ENCODE measurements at places on chromosomes 13 and 19.

DNA sequence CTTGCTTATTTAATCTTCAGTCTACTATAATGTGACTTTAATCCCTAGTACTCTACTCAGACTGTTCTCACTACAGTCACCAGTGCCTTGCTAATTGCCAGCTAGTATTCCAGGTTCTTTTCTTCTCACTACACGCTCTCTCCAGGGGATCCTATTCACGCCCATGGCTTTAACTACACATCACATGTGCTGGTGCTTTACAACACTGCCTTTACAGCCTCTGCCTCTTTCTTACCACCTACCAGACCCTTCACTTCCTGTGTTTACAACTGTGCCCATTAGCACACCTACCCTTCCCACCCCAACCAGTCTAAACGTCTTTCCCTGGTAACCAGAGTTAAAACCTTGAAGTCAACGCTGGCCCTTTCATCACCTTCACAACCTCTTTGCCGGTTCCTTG is 249.5 kb downstream of the DNAJC15 start:
- DNase-seq, result no peak

DNA sequence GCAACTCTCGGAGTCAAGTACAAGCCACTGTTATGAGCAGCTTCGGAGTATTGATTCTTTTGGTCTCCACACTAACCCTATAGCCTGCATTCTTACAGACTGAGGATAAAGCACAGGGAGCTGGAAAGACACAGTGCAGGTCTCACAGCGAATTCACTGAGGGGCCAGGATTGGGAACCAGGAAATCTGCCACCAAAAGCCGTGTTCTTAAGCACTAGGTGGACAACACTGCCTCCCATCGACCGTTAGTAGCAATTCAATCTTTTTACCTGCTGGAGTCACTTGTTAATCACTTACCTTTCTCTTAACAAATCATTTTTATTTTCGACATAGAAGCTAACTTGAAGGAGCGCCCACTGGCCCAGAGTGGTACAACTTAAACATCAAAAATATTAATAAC is 6.3 kb downstream of the PMIS2 start:
- no peak for DNase-seq

GRCh38 chr19:39052243-39052746 is 19.9 kb upstream of the FBXO27 start:
- DNase-seq, result peak; percentile 84

GRCh38 chr13:23903906-23904280 is 6.6 kb upstream of the C1QTNF9B start:
- no peak for DNase-seq

GRCh38 chr19:2478278-2478755 is 2.4 kb downstream of the GADD45B start:
- DNase-seq, result peak; percentile 87

DNA sequence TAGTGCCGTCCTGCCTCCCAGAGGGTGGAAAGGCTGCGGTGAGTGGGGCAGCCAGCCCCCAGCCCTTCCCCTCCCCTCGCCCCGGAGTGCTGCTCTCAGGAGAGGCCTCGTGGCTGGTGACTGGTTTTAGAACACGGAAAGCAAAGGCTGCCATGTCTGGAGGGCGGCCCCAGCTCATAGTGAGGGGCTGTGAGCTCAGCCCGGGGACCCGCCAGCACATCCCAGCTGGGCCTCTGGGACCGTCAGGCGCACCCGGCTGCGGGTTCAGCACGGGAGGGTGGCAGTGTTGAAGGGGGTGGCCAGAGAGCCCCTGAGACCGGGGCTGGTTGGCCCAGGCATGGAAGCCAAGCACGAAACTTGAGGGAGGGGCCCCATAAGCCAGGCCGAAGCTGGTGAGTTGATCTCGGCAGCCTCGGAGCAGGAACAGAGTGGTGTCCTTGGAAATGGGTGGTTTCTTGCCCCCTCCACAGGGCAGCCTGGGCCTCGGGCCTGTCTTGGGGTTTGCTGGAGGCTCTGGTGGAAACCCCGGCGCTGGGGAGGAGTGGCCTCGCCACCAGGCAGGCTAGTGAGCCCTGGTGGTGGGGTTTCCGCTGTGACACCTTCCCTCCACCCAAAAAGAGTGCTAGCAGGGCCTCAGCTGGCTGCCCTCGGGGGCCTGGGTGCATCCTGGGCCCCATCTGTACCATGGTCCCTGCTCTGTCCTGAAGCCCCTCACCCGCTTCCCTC is 157.7 kb downstream of the KDM4B start:
- no peak for DNase-seq

DNA sequence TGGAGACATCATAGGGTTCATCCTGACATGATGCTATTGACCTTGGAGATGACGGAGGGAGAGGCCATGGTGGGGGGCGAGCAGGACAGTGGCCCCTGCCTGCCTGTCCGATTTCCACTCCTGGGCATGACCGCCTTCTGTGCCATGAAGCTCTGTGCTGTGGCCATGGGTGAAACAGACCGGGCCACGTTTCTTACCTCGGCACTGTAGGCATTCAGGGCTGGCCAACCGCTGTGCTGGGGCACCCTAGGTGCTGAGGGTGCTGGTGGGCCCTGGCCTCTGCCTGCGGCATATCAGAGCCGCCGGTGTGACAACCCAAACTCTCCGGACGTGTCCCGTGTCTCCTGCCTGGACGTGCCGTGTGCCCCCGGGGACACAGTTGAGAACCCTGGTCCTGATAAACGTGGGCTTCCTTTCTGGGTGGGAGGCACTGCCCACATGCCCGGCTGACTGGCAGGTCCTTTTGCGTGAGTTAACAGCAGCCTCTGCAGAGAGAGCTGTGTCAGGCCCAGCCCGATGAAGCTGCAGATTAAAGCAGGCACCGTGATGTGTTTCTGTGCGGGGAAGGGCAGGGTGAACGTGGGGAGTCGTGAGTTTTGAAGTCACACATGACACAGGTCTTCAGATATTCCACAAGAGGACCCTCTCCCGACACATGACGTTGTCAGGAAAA is 46.5 kb downstream of the TMEM255B start:
- no peak for DNase-seq

DNA sequence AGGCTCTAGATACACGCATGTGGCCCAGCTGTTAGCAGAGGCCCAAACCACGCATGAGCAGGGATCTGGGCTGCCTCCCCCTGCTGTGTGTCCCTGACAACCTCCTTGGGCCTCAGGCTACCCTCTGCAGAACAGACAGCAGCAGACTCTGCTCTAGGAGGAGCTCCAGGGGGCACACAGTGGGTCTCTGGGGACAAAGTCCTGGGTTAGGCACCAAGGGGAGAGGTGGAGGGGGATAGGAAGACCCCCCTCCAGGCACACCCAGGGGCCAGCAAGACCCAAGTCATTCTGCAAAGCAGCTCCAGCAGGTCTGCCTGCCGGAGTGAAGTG is 8.0 kb downstream of the TINCR start:
- DNase-seq, result no peak

DNA sequence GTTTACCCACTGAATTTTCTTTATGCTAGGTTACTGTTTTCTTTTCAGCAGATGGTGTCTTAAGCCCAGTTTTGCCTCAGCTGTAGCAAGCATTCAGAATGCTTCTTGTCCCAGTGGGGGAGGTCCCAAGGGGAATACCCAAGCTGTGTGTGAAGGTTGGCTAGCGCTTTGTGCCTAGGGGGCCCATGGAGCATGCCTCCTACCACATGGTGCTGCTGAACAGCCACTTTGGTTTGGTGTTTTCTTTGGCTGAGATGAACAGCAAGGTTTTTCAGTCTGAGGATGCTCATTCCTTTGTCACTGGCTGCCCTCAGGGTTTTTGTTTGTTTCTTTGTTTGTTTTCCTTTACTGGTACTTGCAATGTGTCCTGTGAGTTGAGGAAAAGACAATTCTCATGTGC is 99.0 kb downstream of the PCDH20 start:
- DNase-seq, result no peak

DNA sequence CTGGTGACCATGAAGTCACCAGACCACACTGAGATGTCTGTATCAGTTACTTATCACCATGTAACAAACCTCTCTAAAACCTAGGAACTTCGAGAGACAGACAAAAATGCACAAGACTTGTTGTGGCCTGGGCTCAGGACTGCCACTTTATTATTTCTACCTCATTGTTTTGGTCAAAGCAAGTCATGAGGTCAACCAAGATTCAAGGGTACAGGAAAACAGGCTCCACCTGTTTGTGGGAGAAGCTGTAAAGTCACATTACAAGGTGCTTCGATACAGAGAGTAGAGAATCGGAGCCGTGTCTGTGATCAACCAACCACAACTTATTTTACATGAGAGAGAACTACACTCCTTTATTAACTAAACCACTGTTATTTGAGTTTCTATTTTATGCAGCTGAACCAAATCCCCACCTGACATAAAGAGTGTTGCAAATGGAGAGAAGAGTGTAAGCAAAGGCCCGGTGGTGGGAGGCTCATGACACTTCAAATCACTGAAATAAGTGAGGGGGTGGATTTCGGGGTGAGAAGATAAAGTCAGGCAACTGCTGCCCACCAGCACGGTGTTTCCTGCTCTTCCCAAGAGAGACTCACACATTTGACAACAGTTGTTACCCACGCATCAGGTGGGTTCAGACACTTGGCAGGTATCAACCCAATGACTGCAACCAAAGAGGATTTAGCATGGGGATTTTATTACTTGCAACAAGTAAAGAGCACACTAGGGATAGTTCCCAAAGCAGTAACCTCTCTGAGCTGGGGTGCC is 39.0 kb upstream of the IGSF23 start:
- no peak for DNase-seq

DNA sequence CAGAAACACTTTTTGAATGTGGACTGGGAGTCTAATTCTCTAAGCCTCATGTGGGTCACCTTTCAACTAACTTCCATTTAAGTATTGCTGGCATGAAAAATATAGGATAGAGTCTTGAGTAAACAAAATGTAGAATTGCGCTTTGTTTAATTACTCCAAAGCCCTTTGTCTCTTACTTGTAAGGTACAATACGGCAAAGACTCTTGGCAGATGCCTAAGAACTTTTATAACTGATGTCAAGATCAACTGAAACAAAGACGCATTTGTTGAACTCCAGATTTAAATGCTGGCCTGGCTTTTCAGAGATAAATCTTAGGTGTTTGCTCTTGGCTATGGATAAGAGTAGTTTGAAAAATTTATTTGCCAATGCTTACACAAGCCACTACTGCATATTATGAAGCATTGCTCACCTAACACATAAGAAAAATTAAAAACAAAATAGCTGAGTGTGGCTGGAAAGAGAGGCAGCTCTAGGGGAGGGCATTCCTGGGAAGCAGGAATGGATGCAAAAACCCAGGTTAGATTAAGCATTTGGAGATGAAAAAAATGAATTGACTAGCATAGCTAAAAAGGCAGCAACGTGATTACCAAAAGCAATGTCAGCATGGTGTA is 107.3 kb upstream of the STARD13 start:
- DNase-seq, result no peak

DNA sequence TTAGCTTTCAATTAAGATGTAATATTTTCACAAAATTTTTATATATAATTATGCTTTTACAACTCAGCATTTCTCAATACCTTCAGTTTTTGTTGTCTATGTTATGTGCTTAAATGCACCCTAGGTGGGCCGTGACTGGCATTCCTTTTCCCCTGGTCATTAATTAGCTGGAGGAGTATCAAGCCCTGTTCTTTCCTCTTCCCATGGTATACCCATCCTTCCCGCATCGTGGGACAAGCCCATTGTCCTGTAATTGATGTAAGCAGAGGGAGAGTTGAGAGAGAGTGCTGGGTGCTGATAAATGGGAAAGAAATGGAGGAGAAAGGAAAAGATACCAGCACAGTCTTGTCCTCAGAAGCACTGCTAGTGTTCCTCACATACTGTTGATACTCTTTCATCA is 591.7 kb downstream of the GPC6 start:
- DNase-seq, result no peak
